ENCODE measurements at places on chromosomes 13 and 19.

DNA sequence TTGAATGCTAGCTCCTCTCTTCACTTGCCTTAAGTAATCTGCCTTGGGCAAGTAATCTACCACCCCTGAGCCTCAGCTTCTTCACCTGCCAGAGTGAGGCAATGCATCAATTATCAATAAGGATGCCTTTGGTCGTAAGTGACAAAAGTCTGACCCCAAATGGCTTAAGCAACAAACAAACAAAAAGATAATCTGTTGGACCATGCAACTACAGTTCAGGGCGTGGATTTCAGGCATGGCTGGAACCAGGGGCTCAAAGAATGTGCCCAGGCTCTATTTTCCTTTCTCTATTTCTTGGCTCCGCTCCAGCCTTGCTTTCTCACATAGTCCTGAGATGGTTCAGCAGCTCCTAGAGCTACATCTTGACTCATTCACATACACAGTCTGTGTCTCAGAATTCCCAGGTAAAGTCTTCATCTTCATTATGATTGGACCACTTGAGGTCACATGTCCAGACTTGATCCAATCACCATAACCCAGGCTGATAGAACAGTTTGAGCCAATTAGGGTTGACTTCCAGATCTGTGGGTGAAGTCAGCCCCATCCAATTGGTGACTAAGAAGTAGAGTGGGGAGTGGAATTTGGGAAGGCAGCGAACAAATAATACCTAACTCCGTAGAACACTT lies 29.6 kb downstream of the ACSBG2 start:
- no peak for DNase-seq

- DNase-seq, result no peak
Measured at GRCh38 chr13:62629618-62630017, 1214.0 kb upstream of the PCDH20 start.

DNA sequence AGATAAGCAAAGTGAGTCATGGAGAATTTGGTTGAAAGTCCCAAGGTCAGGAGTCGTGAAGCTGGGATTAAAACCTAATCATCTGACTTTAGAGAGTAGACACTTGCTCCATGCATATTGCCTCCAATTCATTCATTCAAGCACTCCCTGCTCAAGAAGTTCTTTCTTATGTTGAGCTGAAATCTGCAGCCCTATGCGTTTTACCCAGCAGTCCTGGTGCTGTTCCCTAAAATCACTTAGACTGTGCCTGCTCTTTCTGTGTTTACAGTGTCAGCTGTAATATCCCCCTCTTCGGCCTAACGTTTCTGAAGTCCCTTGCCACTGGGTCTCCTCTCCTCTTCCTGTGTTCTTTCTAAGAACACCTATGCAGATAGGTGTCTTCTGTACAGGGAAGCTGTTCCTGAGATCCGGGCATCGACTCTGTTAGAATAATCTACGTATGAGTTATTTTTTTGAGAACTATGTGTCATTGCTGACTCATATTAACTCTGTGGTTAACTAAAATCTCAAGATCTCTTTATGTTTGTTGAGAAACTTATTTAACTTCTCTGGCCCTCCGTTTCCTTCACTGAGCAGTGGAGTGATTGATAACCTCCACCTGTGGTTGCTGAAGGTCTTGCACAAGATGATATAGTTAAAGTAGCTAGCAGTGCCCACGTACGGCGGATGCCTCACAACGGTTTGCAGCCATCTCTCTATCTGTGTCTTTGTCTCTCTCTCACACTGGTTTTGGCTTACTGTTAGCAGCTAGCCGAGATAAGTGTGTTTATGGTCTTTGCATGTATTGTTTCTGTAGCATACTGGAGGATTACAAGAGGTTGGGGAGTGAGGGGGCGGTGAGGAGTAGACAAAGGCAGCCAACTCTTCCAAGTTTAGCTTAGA lies 4.7 kb downstream of the ALOX5AP start:
- DNase-seq, result peak; percentile 78

DNA sequence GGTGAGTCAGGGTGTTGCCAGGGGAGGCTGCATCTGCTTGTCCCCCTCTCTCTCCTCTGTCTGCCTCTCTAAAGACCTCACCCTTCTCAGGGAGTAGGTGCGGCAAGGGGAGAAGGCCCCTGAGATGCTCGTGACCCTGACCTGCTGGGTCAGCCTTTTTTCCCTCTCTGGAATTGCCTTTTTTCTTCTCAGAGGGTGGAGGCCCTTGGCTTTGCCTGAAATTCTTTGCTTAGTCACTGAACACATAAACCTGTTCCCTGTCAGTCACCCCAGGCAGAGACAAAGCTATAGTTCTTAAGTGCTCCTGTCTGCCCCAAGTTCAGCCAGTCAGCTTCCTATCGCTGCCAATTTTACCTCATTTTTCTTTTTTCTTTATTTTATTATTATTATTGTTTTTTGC lies 35.2 kb upstream of the PEG3 start:
- DNase-seq, result no peak

DNA sequence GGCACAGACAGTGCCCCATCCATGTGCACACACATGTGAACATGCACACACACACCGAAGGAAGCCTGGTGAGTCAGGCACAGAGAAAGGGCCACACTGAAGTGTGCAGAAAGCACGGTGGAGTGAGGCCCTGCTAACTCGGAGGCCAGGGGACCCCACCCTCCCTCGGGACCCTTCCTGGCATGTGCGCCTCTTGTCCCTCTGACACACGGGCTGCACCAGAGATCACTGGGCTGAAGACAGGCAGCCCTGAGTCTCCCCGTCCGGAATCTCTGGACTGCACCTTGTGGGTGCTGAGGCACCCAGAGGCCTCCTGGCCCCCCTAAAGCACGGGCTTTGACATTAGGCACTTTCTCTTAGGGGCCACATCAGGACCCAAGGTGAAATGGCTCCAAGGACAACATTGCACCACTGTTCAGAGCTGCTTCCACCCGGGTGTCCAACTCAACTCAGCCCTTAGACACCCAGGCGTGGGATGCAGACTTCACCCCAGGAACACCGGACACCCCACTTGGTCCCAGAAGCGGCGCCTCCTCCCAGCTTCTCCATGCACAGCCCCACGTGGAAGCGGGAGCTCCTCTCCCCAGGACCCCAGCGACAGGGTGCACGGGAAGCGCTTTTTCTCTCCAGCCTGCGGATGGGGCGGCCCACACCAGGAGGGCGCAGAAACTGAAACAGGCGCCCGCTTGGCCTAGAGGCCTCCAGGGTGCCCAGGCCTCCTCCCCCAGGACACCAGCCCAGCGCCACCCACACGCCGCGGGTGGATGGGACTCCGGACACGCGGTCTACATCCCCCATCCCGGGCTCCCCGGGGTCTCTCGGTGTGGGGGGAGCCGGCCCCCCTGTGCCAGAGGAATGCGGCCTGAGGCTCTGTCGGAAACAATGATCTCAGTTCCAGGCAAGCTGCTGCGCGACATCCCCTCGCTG lies 90.2 kb downstream of the SPACA7 start:
- no peak for DNase-seq

GRCh38 chr19:33902802-33903488 lies 106.3 kb downstream of the KCTD15 start:
- DNase-seq, result no peak

DNA sequence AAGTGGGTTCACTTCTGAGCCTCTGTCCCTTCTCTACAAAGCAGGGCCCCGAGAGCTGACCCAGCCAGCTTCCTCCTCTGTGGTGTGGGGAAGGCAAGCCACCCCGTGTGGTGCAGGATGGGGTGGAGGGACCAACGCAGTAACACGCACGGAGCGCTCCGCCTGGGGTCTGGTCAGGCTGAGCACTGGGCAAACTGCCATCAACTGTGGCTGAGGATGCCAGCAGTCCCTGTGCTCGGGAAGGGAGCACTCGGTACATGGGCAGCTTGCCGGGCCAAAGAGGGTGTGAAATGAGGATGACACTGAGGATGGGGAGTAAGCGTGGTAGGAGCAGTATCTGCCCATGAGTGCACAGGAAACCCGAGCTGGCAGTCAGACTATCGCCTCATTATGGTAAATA lies 7.6 kb upstream of the GMIP start:
- no peak for DNase-seq

- no peak for DNase-seq
Measured at GRCh38 chr19:40193587-40193849, 2.3 kb downstream of the MAP3K10 start.

DNA sequence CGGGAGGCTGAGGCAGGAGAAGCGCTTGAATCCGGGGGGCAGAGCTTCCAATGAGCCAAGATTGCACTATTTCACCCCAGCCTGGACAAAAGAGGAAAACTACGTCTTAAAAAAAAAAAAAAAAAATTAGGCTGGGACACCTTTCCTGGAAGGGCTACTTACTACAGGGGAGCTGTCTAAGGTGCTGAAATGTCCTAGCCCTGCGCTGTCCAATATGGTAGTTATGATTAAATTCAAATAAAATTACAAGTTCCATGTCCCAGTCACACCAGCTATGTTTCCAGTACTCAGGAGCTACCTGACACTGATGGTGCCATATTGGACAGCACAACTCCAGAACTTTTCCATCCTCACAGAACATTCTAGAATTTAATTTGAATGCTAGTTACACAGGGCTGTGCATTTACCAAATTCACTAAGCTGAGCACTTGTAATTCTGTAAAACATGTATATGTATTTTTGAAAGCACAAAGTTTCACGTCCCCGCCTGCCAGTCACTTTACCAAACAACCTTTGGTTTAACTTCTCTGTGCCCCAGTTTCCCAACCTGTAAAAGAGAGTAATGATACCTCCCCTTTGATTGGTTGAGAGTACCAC lies 9.2 kb upstream of the ZSCAN22 start:
- DNase-seq, result no peak

DNA sequence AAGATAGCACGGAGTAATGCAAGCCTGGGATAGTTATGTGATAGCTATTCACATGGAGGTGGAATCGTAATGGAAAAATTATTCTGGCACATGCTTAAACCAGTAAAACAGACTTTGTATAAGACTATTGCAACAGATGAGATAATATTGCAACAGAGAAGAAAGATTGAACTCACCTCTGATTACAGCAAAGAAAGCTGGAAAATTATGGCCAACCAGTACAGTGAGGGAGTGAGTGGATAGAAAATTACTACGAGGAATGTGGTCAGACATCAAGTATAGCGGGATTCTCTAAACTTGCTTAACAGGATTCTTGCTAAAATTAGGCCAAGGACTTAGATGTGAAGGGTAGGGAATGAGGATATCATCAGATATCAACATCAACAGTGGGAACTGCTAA lies 397.6 kb upstream of the KLHL1 start:
- no peak for DNase-seq

GRCh38 chr19:17510220-17510993 lies 1.0 kb upstream of the PGLS start:
- no peak for DNase-seq

- DNase-seq, result no peak
Measured at GRCh38 chr13:113762075-113762474, 3.0 kb downstream of the TMEM255B start.

- no peak for DNase-seq
Measured at GRCh38 chr13:30763786-30764413, 28.6 kb downstream of the ALOX5AP start.

DNA sequence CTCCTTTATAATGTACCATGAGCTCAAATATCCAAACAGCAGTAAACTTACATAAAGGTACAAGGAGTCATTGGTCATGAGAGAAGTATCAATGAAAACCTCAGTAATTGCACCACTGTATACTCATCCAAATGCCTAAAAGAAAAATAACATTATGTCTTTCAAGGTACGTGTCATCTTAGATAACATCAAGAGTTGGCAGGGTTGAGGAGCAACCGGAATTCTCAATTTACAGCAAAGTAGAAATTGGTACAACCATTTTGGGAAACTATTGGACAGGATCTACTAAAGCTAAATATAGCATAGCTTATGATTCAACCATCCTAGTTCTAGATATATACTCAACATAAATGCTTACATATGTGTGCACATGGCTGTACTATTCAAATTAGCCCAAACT lies 502.8 kb downstream of the GPC6 start:
- no peak for DNase-seq

GRCh38 chr13:93399212-93399611 lies 172.6 kb downstream of the GPC6 start:
- DNase-seq, result no peak

DNA sequence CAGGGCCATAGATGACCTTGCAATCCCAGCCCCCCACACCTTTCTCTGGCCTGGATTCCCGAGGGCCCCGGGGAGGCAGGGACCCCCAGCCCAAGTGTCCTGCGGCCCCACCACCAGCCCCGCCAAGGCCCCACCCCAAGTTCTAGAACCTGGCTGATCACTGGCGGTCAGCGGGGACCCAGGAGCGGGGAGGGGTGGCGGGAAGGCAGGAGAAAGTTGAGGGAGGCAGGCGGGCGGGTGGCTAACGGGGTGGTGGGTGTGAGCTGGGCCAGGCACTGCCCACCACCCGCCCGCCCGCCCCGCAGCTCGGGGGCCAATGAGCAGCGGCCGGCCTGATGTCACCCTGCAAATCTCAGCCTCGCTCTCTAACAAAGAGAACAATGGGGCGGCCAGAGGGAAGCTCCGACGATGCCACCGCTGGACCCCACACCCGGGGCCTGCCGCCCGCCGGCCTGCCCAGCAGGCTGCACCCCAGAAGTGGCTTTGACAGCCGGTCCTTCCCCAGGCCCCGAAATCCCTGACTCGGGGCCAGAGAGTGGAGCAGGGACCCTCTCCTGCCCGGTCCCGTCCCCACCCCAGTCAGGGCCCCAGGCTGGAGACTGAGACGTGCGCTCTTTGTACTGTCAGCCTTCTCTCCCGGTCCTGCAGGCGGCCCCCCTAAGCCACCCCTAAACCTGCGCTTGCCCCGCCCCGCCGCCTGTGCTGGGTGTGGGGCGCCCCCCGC lies 1.6 kb downstream of the MEX3D start:
- DNase-seq, result no peak

GRCh38 chr13:109840201-109840892 lies 54.0 kb upstream of the IRS2 start:
- DNase-seq, result no peak

GRCh38 chr19:14520543-14520942 lies 2.3 kb upstream of the DNAJB1 start:
- DNase-seq, result no peak

- no peak for DNase-seq
Measured at GRCh38 chr13:59730026-59730425, 433.7 kb downstream of the DIAPH3 start.

DNA sequence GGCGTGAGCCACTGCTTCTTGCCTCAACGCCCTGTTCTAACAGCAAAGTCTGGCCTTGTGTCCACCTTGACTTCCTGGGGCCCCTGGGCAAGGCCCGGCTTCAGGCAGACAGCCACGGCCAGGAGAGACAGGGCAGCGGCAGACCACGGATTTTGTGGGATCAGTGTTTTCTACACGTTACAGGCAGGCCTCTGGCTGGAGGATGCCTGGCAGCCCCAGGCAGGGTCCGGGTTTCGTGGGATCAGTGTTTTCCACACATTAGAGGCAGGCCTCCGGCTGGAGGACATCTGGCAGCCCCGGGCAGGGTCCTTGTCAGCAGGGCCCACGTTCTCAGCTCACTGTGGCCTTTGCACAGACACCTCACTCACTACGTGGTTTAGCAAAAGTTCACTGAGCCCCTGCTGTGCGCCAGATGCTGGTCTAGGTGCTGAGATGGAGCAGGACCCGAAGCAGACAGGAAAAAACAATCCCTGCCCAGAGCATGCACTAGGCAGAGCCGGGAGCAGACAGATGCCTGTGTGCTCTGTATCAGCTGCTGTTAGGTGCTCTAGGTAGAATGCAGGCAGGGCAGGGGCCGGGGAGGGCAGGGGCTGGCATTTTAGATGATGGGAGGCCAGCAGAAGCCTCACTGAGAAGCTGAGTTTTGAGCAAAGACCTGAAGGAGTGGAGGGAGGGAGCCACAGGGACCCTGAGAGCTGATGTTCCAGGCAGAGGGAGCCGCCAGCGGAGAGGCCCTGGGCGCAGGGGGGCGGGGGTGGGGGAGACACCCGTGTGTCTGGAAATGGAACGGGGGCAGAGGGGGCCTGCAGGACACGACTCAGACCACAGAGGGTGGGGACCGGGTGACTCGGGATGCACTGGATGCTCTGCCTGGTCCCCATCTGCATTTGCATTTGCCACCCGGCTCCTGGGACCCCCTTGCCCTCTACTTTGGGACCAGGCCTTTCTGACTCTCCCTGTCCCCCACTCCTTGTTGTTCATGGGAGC lies 25.0 kb upstream of the NCCRP1 start:
- no peak for DNase-seq

Data from GM12864 (cell line).